ENCODE measurements at places on chromosomes 12 and 14. TPM values are rescaled to one million over a fixed set of nuclear protein-coding genes. Genes with fewer than 3 reads are reported as not detected.
A peak's percentile ranks its signal among the peaks of the same experiment; 100 is the strongest.

- H3K4me1 ChIP-seq = peaks cover 10% of the 10 kb centered on the region
- no peaks in the 10 kb centered on the region for H3K36me3 ChIP-seq
- H3K27ac ChIP-seq = no peak overlapping the region
- DNase-seq = peak; percentile 44
These were observed 26.8 kb upstream of the BMAL2 start for GRCh38 chr12:27305673-27306456.

DNA sequence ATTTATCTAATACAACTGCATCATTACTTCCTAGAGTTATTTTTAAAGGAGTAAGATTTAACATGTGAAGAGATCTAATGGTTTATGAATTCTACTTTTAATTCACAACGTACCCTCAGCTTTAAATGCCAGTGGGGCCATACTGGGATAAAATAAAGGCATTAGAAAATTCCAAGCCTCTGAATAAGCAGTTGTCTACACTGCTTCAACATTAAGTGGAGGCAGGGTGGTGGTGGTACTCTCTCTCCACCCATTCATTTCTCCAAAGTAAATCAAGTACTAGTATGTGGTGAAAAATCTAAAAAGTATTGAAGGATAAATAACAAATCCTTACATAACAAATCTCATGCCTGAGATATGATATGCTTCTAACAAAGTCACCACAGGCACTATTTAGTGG is 52.4 kb downstream of the FERMT2 start:
- H3K4me1 ChIP-seq = peaks cover 36% of the 10 kb centered on the region
- no peaks in the 10 kb centered on the region for H3K27me3 ChIP-seq
- peaks cover 28% of the 10 kb centered on the region for H3K36me3 ChIP-seq
- H3K4me3 ChIP-seq = no peak overlapping the region
- no peak for DNase-seq

- H3K36me3 ChIP-seq = no peaks in the 10 kb centered on the region
- H3K27me3 ChIP-seq = no peaks in the 10 kb centered on the region
- H3K4me1 ChIP-seq = no peaks in the 10 kb centered on the region
- DNase-seq = no peak
- H3K4me3 ChIP-seq = no peak overlapping the region
These were observed 601 bp downstream of the MDGA2 start for GRCh38 chr14:47674543-47675465.

DNA sequence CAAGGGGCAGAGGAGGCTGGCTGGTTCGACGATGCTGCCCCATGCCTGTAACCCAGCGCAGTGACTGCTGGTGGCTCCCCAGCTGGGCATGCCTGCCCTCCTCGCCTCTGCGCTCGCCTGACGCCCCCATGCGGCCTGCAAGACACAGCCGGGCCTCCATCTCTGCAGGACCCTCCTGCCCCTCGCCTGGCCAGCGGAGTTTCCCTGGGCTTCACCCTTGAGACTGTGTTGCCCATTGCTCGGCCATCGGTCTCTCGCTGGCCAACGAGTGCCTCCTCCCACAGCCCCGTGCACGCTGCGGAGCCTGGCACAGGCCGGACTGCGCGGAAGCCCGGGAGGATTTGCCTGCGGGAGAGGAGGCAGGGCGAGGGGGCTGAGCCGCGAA is 17.6 kb downstream of the ASPG start:
- no peak overlapping the region for H3K27ac ChIP-seq
- DNase-seq = no peak

GRCh38 chr12:49198431-49199155 is 9.7 kb upstream of the TUBA1A start:
- peaks cover 1% of the 10 kb centered on the region for H3K27me3 ChIP-seq
- H3K4me3 ChIP-seq = no peak overlapping the region
- H3K36me3 ChIP-seq = no peaks in the 10 kb centered on the region
- no peak overlapping the region for H3K27ac ChIP-seq
- peak; percentile 66 for DNase-seq

C12orf54 gene
- 1.9 TPM for total RNA-seq
